Left renal pelvis (tissue), 4 donors: ENCODE measurements at places on chromosomes 6 and 20.

- no peak for DNase-seq
These were observed 51.6 kb upstream of the PMEPA1 start for GRCh38 chr20:57761413-57761734.

- no peak for DNase-seq
These were observed 632.8 kb downstream of the HACE1 start for GRCh38 chr6:104226790-104227446.

DNA sequence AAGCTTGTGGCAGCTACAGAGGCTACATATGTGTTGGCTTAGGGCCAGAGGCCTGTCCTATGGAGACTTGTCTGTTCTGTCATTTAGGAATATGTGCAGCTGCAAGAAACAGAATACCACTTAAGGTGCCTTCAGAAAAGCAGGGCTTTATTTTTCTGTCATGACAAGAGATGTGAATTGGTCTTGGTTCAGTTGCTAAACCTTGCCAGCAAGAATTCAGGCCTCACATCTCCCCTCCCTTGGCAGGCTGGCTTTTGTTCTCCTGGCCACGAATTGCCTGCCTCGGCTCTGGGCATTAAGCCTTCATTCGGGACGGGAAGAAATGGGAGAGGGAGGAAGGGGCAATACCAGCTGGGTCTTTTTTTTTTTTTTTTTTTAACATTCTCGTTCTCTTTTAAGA is 82.4 kb upstream of the TGM3 start:
- DNase-seq, result no peak

DNA sequence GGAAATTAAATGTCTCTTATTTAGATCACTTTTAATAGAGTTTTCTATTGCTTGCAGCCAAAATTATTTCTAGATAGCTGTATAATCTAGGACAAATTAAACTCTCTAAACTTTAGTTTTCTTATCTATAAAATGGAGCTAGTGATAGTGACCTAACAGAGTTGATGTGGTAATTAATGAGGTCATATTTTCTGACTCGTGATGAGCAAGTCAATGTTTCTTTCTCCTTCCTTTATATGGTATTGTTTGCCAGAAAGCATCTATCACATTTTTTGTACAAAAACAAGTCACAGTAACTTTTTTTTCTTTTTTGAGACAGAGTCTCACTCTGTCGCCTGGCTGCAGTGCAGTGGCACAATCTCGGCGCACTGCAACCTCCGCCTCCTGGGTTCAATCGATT is 267.7 kb downstream of the FARS2 start:
- DNase-seq, result no peak

DNA sequence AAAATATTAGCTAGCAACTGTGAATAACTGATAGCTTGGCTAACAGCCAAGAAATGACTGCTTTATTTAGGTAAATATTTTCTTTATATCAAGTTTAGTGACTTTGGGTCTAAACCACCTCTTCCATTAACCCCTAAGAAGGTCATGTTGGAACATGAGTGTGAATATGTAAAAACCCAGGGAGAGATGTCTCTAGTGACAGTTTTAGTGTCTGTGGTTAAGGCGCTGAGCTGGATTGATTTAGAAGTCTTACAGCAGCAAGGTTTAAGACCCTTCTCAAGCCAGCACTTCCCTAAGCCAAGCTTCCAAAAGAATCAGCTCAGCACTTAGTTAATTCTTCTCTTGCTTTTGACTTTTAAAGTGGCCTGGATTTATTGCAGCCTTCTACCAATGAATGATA is 11.4 kb upstream of the SIRT5 start:
- DNase-seq, result no peak
